Erythroblast (primary cell): ENCODE measurements at places on chromosomes 12 and 14.

GRCh38 chr12:119340578-119340977 is 6.0 kb downstream of the CCDC60 start:
- DNase-seq = no peak

DNA sequence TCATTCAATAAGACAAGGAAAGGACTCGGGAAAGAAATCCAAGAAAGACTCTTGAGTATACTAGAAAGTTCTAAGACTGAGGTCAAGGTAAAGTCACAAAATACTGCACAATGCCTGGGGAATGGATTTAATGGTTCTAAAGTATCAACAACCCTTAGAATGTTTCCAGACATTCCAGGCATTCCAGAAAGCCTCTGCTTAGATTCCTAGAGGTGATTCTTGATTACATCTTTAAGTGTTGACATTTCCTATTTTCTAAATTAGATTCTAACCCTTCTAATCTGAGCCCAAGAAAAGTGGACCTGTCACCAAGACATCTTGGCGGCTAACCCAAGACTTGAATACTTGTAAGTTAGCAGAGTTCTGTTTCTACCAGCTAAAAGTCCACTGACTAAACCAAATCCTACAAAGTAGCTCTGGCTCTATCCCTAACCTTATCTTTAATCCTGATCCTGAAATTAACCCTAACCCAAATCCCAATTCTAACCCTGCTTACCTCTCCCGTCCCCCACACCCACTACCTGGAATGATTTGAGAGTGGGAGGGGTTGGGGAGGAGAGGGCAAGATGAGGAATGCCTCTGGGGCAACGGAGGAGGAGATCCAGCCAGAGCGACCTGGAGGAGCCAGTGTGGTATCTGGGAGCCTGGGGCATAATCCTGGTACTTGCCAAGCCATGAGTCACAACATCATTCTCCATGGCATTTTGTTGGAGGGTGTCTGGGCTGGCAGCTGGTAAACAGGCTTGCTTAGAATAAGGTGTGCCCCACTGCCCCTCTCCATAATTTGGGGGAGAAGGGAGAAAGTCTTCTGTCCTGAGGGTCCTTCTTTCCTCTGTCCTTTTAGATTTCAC is 93.4 kb upstream of the HOXC13 start:
- no peak for DNase-seq

- no peak for DNase-seq
Observed at GRCh38 chr14:50333014-50333509, 20.9 kb downstream of the DMAC2L start.

DNA sequence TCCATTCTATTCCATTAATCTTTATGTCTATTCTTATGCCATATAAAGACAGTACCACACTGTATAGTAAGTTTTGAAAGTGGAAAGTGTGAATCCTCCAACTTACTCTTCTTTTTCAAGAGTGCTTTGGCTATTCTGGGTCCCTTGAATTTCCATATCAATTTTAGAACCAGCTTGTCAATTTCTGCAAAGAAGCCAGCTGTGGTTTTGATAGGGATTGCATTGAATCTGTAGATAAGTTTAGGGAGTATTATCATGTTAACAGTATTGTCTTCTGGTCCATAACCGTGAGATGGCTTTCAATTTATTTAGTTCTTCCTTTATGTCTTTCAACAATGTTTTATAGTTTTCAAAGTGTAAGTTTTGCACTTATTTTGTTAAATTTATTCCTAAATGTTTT is 34.2 kb upstream of the GCH1 start:
- DNase-seq = peak; percentile 72

GRCh38 chr14:25140411-25140810 is 90.5 kb upstream of the STXBP6 start:
- DNase-seq = no peak

DNA sequence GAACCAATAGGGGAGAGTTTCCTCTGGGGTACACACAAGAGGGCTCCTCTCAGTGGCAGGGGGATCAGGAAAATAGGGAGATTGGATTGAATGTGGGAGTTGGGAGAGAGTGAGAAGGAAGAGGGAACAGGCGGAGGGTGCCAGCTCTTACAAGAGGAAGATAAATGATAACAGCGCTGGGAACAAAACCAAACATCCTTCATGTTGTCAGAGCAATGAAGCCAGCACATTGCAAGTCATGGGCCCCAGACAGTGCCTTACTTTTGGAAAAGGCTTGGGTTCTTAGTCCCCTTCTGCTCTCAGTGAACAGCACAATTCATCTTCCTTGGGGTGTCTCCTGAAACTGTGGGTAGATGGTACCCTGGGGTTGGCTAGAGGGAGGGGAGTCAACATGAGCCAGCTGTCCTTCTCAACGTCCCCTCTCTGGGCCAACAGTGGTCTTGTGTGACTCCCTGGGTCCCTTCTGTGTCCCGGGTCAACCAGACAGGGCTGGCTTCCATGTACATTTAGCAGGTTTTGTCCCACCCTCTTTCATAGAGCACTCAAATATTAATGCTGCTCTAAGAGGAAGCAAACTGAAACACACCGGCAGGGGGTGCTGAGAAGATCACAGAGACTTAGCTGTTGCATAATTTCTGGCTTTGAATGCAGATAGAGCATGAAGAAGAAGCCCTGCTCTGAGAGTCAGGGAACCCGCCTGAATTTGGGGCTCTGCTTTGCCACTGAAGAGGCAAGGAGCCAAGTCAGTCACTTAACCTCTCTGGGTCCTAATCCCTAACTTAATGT is 138.5 kb downstream of the ESRRB start:
- peak; percentile 42 for DNase-seq

- no peak for DNase-seq
Observed at GRCh38 chr14:32330351-32331111, 1.4 kb downstream of the AKAP6 start.

DNA sequence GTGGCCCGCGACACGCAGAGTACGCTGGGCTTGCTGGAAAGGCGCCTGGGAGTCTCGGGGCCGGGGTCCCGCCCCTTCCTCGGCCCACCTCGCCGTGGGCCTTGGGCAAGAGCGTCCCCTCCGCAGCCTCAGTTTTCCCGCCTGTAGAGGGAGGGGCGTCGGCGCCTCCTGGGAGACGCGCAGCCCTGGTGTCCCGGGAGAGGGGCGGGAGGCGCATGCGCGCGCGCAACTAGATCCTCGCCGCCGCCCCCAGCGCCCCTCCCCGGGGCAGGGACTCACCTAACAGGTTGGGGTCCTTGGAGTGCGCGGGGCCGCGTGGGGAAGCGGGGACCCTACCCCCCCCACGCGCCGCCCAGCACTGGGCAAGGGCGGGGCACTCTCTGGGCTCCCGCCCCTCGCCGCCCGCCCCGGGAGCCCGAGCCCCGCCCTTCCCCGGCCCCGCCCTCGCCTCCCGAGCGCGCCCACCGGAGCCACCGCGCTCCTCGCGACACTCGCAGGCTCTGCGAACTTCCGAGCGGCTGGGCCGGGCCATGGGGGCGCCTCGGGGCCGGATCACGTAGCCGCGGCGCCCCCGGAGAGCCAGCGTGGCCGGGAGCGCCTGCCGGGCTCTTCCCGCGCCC is at the start of gene KIF26A:
TSS of gene KIF26A (plus strand) at position 490 of the 620 bp plus-strand sequence. CDS start 136 bp downstream, outside the sequence.
- DNase-seq = peak; percentile 56

DNA sequence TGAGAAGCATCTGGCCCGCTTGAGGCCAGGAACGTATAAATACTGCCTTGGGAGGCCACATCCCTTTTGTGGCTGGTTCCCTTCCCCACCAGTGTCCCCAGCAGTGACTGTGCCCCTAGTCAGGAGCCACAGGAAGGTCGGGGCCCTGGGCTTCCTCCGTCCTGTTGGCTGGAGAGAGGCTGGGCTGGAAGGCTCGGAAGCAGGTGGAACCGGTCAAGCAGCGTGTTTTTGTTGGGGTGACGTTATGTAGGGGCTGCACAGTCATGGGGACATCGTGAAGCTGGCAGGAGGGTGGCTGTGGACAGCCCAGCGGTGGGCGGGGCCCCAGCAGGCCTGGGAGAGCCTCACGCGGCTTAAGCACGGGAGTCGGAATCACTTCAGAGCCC is 10.1 kb downstream of the XRCC3 start:
- DNase-seq = no peak

DNA sequence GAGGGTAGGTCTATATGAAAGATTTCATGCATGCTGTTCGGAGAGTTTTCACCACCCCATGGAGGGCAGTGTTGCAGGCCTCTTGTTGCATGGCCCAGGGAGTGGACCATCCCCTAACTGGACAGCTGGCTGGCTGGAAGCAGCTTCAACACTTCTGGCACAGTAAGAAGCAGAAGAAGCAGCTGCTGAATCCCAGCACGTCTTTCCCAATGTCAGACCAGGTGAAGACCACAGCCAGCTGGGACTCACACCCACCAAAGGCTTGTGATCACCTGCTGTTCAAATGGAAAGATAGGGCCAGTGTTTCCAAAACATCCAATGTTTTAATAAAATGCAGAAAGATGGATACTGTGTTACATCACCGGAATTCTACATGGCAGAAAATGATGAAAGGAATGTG is 1423.6 kb downstream of the AACS start:
- no peak for DNase-seq
